Activated CD4-positive, alpha-beta T cell treated with anti-CD3 and anti-CD28 coated beads for 24 hours (primary cell): ENCODE measurements at places on chromosomes 6 and 20.

DNA sequence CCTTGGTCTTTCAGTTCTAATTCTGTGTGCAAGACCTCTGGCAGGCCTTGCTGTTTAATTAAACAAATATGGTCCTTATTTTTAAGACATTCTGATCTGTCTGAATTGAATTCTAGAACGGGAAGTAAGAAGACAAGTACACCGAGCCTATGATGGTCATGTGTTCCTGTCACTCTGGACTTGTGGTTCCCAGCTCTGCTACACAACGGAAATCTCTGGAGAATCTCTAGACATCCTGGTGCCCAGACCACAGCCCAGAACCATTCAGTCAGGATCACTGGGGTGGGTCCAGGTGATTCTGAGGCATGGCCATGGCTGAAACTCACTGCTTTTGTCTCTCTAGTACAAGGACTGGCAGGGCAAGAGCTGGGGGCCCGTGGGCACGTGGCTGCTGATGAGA is 15.9 kb upstream of the KCNK16 start:
- DNase-seq: no peak

DNA sequence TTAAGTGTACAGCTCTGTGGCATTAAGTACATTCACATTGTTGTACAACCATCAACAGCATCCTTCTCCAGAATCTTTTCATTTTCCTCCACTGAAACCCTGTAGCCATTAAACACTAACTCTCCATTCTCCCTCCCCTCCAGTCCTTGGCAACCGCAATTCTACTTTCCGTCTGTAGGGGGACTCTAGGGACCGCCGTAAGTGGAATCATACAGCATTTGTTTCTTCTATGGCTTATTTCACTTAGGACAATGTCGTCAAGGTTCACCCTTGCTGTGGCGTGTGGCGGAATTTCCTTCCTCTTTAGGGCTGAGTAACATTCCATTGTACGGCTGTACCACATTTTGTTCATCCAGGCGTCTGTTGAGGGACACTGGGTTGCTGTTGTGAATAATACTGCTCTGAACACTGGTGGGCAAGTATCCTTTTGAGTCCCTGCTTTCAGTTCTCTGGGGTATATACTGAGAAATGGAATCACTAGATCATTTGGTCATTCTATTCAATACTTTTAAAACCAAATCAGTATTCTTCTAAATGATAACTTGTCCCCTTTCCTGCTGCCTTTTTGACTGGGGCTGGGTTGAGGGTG is 50.7 kb downstream of the PPP1R3G start:
- peak; percentile 21 for DNase-seq

DNA sequence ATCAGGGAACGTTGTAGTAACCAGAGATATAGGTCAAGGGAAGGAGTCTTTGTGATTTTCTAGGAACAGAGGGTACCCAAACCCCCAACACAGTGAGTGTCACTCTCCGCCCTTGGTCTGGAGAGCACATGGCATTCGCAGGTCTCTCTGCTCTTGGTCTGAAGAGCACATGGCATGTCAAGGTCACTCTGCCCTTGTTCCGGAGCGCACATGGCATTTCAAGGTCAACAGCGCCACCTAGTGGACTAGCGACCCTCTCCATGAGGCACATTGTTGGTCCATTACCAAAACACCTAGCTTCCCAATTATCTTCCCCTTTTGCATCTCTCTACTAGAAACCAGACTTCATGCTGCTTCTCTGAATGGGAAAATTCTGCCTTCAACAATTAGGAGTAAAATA is 260.0 kb downstream of the C6orf118 start:
- no peak for DNase-seq

- no peak for DNase-seq
Measured at GRCh38 chr6:147538821-147539220, 30.3 kb downstream of the SAMD5 start.

DNA sequence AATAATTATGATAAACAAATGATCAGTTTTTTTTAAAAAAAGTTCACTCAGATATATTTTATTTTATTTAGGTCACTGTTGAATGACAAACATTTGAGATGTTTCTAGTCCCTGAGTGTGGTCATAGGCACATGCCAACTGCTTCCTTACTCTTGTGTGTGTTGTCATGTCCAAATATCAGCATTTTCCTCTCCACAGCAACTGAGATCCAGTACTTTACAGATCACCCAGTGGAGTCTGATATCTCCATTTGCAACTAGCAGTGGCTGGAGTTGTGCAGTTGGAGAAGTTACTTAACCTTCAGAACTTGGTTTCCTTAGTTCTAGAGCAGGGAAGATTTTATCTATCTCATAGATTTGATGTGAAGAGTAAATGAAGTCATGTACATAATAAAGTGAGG is 101.3 kb downstream of the MYB start:
- DNase-seq: no peak

DNA sequence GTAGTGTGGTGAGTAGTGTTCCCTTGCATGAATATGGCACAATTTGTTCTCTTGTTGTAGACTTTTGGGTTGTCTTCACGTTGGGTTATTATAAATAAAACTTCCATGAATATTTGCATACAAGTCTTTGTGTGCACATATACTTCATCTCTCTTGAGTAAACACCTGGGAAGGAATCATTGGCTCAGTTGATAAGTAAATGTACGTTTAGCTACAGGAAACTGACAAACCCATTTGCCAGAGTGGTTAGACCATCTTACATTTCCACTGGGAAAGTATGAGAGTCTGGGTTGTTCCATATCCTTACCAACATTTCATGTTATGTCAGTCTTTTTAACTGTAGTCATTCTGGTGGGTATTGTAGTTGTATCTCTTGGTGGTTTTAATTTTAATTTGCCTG is 119.2 kb downstream of the SLX4IP start:
- no peak for DNase-seq

DNA sequence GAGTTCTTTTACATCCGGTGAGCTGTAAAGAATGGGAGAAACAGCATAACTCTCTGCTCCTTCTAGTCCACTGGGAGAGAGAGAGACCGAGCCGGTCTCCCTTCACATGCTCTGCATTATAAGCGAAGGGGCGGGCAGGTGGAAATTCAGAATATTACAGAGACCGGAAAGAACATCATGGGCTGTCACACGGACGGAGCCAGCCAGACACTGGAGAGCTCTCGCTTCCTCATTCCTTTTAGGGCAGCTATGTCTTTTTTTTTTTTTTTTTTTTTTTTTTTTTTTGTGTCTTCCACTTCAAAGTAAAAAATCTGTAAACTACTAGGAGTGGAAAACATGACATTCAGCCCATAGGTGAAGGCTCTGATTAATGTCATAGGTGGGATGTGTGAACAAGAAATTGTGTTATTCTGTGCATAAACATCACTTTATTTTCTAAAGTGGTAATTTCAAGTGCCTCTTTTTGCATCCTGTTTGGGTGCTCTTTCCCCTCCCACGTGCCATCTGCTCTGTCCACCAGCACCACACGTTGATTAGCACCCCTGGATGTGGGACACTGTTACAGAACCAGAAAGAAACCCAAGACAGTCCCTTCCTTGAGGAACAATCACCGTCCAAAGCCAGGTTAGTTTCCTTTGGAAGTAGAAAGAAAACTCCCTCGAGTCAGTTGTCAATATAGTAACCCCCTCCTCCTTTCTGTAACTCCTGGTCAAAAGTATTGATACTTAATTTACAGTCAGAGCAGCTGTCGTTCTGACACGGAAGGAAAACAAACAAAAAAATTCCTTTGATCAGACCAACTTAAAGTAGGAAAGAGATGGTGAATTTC is at the start of gene TAGAP:
Gene TAGAP (minus strand): TSS at position 93 of the 829 bp plus-strand sequence. CDS start 845 bp downstream, outside the sequence.
- peak; percentile 63 for DNase-seq

GRCh38 chr6:170039156-170040114 is 251.4 kb downstream of the DLL1 start:
- DNase-seq: no peak

DNA sequence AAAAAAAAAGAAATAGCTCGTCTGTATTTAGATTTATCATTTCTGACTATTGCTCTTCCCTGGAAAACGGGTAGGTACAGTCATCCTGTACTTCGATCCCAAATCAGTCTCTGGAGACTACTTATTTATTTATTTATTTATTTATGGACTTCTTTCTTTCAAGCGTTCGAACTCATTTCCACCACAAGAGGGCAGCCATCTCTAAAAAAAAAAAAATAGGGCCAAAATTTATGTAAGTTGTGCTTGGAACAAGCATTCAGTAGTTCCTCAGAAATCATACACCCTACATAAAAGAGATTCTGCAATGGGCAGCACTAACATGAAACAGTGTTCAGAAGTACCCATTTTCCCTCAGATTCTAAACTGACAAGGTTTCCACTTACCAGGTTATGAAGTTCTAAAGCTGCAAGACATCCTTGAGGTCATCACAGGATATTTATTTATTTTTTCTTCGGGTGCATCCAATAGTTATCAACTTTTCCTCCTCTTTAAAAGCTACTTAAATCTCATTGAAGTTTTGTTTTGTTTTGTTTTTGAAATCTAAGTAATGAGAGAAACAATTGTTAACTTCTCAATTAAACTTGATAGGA is 1.9 kb upstream of the BMP2 start:
- no peak for DNase-seq

DNA sequence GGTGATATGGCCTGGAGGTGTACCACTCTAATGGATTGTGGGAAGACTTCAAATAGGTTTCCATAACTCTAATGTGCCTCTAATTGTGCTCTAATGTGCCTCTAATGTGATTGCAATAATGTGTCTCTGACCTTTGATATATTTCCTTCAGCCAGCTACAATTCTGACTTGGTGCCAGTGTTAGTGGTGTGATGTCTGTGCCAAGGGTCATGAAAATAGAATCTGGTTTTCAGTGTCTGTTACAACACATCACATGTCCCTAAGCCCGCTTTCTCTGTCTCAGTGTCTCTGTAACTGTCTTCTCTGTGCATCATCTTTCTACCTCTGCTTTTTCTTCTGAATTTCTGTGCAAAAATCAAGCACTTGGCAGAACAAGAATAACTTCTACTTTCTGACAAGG is 77.2 kb upstream of the ECI2 start:
- no peak for DNase-seq

GRCh38 chr6:5054245-5054873 is 30.8 kb upstream of the PPP1R3G start:
- DNase-seq: no peak
